ENCODE measurements at places on chromosomes 11 and 22.

DNA sequence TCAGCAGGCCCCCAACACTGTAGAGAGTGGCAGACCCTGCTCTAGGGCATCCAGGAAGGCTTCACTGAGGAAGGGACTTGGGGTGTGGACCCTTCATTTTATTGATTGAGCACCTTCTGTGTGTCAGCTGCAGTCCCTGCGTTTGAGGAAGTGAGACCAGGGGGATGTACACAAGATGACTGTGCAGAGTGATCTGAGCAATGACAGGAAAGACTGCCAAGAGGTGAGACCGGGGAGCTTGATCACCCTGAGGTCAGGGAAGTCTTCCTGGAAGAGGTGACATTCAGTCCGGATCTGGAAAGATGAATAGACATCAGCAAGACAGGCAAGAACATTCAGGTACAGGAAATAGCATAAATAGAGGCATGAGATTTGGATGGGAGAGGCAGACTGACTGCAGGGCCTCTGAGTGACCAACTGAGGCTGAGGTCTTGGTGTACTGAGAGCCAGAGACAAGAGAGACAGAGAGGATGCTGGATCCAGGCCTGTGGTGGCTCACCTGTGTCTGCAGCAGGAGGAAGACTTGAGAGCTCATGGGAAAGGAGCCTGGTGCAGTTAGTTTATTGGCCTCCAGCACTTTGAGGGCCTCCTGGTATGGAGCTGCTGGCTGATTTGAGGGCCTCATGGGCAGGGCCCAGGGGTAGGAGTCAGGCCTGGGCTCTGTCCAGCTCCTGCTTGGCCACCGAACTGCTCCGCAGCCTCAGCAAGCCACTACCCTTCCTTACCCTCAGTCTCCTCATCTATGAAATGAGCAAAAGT, 5.2 kb downstream of the DGAT2 start:
- no peak for DNase-seq

DNA sequence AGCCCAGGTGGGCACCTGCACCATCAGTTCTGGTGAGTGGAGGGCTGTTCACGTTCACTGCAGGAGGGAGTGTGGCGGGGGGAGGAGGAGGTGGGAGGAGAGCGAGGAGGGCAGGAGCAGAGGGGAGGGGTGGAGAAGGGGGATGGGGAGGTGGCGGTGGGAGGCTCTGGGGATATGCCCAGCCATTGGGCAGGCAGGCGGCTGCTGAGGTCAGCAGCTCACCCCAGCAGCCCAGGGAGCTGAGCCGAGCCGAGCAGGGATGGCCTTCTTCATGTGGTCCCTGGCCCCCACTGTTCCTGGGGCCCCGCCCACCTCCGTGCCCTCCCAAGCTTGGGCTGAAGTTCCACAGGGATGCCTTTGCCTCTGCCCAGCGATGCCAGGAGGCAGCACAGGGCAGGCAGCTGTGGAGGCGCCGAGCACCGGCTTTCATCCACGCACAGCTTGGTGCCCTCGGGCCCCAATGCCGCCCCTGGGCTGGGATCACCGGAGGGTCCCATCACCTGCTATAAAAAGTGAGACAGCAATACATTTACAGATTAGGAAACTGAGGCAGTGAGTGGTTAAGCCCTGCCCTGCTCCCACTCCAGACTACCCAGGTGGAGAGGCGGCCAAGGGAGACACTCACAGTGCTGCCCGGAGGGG, 21.6 kb downstream of the RTN4R start:
- DNase-seq: no peak

DNA sequence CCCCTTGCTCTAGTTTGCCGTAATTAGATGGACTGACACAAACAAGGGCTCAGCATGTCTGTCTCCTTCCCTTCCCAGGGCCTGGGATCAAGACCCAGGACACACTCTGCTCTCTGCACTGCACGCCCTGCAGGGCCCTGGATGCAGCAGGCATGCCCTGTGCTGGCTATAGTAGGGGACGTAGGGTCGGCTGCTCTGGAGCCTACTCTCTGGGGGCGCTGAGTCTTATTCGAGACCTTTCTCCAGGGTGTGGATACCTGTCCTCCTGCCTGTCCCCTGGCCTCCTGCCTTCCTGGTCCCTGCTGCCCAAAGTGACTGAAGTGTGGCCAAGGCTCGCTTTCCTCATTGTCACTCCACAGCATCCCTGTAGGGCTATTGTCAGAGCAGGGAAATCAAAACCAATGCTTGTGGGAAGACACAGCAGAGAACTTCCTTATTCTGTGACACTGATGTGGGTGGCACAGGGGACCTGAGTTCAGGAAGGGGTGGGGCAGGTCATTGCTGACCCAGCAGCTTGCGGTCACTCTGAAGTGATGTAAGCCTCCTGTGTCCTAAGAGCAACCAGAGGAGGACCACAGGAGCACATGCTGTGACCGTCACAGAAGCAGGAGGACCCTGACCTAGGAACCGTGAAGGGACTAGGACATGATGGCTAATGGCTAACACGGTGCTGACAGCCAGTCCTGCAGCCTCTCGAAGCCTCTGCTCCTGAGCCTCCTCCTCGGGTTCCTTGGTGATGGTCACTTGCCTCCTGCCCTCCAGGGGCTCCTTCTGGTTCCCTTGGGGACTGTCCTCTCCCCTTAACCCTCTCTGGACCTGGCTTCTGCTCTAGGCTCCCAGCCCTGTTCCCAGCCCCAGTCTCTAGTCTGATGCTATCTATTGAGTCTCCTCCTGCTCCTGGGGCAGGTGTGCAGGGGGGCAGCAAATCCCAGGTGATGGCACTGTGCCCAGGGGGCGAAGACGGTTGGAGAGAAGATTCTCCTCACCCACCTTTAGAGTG, 10.3 kb downstream of the APOBEC3A start:
- no peak for DNase-seq

DNA sequence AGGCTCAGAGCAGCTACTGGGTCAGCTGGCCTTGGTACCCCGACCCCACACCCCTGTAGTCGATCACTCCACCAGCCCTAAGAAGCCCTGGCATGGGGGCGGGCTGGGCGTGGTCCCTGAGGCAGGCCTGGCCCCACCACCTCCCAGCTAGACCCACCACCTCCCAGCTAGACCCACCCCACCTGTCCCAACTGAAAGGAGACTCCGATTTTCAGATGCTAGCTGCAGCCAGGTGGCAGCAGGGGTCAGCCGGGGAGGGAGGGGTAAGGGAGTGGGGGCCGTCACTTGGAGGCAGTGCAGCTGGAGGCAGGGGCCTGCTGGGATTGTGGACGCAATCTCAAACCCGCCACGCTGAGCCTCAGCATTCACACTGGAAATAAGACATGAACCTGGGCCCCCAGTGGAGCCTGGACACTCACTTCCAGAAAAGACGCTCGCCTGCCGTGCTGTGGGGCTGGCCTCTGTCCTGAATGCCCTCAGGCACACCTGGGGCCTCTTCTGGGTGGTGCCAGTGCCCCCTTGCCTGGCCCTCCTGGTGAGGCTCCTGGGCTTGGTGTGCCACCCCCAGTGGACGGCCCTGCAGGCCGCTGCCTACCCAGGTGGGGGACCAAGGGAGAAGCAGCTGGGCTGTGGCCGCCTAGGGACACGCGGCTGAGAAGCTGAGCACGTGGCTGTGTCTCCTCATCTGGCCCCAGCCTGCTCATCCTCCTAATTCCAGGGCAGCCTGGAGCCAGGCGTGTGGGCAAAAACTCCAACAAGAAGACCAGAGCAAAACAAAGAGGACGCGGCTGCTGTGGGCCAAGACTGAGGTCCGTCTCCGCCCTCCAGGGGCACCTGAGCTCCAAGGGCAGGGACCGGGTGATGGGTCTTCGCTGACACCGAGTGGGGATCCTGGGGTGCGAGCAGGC, 26.7 kb downstream of the OSBPL5 start:
- no peak for DNase-seq

GRCh38 chr11:64233913-64234586, at the start of gene VEGFB:
VEGFB (plus strand) TSS chr11:64234584; CDS start chr11:64234834, 250 bp downstream.
- peak; percentile 73 for DNase-seq

DNA sequence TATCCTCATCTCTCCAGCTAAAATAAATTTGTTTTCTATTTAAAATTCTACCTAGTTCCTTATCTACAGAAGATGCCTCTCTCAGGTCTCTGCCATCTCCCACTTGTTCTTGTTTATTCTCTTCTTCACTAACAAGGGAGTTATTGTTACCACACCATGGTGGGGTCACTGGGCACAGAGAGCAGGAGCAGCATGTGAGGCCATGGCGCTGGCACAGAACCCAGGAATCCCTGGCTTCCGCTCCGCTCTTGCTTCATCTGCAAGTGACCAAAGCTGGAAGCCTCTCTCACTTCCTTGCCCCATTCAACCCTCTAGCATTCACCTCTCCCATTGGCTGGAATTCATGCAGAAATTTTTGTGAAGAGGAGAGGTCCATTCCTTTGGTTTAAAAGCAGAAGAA, 190.7 kb upstream of the NCAM1 start:
- no peak for DNase-seq

GRCh38 chr11:126608658-126609057, 253.2 kb downstream of the ST3GAL4 start:
- DNase-seq: no peak

Data from T-helper 9 cell (primary cell).